Spinal cord (tissue), 10 donors: ENCODE measurements at places on chromosomes 5 and 9.

- DNase-seq = no peak
Observed at GRCh38 chr5:72511366-72511765, 4.2 kb upstream of the ZNF366 start.

DNA sequence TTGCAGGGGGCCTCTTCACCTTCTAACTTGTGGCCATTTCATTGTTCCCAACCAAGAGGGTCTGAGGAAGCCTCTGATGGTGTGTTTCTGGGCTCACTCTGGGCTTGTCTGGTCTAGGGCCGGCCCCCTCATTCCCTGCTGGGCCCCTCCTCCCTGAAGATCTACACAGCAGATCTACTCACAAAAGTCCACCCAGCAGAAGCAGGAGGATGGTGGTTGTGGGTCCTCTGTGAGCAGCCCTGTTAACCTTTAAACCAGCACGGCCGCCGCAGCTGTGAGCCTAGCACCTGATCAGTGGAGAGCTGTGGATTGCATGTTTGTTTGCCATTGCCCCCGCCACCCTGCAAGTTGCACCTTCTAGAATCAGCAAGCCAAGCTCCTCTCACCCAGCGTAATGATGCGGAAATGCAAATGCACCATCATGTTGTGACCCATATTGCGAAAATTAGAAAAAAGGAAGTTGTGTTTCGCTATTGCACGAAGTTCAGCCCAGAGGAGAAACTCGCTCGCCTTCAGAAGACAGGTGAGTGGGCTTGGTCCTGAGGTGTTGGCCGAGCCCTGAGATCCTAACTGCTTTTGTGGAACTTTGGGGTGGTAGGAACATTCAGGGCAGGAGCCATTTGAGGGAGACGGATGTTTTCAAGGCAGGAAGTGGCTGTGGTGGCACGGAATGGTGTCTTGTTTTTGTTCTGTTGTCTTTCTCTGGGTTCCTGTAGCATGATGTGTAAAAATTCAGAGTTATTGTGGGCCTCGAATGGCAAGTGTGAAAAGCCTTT is 16.7 kb downstream of the FGD3 start:
- DNase-seq = no peak

- DNase-seq = peak; percentile 25
Observed at GRCh38 chr5:141477815-141478214, 2.0 kb downstream of the PCDHGC3 start.

DNA sequence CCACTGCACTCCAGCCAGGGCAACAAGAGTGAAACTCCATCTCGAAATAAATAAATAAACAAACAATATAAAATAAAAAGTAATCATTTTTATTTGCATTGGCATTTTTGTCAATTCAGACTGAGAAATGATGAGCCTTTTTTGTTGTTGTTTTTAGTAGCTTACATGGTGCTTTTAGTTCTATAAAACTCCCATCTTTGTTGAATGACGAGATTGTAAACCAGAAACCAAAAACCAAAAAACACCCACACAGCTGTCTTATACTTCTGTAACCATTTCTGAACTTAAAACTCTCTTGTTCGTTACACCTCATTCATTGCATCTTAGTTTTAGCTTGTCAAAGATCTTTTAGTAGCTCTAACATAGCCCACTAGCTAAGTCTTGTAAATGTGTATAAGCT is 44.7 kb downstream of the GGTA1 start:
- no peak for DNase-seq

- DNase-seq = no peak
Observed at GRCh38 chr5:138849439-138849838, 25.7 kb downstream of the LRRTM2 start.

GRCh38 chr9:117073539-117074341 is 341.1 kb downstream of the ASTN2 start:
- DNase-seq = peak; percentile 79

- DNase-seq = peak; percentile 90
Observed at GRCh38 chr5:145072889-145073288, 762.3 kb downstream of the PRELID2 start.

DNA sequence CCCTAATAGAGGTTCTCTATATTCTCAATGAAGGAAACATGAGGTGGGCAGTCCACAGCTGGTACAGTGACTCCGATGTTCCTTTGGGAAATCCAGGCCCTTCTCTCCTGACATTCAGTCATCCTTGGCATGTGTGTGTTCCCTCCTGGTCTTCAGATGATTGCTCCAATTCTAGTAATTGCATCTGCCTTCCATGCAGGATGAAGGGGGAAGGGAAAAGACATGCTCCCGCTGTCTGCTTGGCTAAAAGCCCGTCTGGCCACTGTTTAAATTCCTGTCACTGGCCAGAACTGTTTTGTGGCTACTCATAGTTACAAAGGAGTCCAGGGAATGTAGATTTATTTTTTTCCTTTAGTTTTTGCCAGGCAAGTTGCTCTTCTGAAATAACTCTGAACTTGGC is 65.0 kb downstream of the MAST4 start:
- DNase-seq = peak; percentile 28

DNA sequence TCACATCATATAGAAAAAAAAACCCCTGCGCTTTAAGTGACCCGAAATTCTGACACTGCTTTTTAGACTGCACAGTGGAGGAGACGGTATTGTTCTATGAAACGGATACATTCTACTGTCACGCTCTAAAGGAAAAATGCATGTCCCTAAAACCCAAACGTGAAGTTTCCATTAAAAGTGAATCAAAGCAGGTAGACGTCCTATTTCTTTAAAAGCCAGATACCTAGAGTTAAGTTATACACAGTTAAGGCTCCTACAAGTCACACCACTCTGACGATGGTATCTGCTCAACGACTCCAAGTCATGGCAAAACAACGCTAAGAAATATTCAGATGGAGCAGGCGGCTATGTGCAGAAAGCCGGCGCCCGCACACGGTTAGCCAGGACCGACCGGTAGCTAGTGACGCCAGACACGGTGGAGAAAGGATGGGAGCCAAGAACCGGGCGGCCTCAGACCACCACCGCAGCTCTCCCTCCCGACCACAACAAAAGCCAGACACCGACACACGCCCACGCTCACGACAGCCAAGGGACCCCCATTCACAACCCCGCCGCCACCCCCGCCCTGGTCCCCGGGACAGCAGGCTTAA is 734 bp downstream of the SKP1 start:
- no peak for DNase-seq

GRCh38 chr9:136400038-136400834 is at the start of gene SNAPC4:
TSS of gene SNAPC4 (minus strand) at chr9:136400170. CDS start at chr9:136398428, 1,742 bp downstream.
- peak; percentile 64 for DNase-seq

GRCh38 chr5:160545832-160546231 is 124.2 kb downstream of the PTTG1 start:
- DNase-seq = no peak

- DNase-seq = no peak
Observed at GRCh38 chr5:4372481-4372880, 767.6 kb upstream of the ADAMTS16 start.

- DNase-seq = no peak
Observed at GRCh38 chr9:113475031-113475430, 11.5 kb downstream of the RGS3 start.

DNA sequence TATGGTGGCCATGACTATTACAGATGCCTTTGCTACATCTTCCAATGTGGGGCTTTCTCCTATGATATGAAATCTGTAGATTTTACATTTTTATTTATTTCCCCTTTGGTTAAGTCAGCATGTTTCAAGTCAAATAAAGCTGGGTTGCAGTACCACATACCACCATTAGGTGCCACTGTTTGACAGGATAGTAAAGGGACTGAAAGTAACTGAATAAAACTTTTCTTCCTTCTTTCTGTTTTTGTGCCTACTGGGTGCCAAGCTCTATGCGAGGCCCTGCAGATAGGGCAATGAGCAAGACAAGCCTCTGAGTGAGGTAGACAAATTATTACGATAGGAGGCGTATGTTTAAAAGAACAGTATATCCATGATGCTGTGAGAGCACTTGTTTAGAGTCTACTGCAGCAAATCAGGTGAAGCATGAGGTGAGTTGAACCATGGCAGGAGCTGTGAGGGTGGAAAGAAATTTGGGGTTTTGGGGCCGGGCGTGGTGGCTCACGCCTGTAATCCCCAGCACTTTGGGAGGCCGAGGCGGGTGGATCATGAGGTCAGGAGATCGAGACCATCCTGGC is 64.8 kb downstream of the GDNF start:
- DNase-seq = no peak

DNA sequence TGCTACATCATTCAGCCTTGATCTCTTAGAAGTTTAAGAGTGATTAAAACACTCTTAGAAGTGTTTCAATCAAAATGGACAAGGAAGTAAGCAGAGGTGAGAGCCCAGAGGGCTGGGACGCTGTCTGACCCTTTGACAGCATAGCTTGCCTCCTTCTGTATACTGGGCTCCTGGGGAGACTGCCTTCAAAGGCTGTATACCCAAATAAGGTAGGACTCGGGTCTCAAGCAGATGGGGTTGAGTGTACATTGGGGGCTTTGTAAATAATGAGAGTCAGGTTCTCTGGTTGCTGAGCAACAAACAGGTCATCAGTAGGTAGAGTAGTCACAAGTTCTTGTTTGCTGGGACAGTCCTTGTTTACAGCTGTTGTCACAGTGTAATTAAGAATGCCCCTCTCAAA is 97.1 kb downstream of the PJA2 start:
- no peak for DNase-seq

DNA sequence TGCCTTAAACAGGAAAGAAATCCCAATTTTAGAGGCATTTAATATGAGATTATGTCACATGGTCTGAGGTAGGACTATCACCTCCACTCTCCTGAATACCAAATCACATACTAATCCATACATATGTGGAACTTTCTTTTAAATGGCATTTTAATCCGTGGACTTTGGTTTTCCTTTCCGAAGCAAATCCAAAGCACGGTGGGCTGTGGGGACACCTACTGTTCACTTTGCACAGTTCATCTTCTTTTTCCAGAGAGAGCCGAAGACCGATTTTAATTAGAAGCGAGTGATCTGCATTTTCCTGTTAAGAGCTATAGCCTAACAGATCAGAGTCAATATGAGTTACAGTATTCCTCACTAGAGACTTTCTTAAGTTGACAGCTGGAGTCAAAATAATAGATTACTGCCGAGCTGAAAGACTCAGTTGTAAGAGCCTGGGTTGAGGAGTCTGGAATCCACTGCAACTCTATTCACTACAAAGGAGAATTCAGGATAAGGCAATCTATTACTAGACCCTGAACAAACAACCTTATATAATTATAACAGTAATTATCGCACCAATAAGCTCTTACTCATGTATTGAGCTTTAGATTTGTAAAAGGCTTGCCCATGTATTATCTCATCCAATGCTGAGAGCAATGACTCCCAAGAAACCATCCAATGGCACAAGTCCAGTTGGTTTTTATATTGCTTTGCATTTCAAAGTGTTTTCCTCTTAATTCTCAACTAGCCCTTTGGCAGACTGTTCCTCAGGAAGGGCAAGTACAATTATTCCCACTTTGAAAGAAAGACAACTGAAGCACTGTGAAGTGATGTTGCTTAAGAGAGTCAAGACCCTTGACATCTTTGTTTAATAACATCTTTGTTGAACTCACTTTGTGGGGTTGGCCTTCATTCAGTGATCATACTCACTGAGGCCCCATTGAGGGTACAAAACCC is 144.7 kb downstream of the TRPM6 start:
- peak; percentile 70 for DNase-seq

DNA sequence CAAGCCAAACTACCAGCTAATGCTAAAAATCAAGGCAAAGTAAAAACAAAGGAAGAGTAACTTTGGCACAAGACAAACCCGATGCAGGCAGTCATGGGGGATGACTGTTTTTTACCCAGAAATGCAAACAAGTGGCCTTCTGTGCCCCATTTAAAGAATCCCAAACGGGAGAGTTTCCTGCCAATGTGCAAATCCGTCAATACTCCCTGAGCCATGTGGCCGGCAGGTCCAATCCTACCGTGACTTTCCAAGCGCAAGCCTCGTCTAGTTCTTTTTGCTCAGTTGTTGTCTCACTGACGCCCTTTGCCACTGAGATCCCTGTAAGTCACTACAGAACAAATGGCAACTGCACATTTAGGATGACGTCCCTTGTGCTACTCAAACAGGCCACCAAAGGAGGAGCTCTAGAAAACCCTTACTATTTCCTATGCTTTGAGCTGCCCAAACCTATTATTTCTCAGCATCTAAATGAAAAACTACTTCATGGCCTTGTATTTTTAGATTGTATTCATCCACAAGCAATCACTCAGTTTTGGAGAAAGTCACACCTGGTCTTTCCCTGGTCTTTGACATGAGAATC is 43.4 kb downstream of the OTULIN start:
- no peak for DNase-seq
